ENCODE measurements at places on chromosomes 1 and 21. TPM values are rescaled to one million over a fixed set of nuclear protein-coding genes. Genes with fewer than 3 reads are reported as not detected.

- DNase-seq: peak; percentile 40
These were observed 62.8 kb upstream of the USP25 start for GRCh38 chr21:15667010-15667409.

GRCh38 chr21:33259995-33260394 lies 6.2 kb upstream of the IL10RB start:
- DNase-seq: no peak

DNA sequence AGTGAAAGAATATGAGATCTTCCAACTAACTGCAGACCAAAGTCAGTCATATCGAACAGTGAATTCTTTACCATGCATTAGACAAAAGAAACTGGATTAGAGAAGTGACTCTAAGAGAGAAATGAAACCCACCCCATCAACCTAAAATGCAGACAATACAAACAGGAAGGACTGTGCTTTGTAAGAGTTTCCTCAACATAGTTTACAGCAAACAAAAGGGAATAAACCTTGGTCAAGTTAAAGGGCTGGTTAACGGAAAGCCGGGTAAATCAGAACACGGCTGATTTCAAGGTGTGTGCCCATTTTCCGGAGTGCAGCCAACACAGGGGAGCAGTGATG lies 39.2 kb downstream of the SIPA1L2 start:
- no peak for DNase-seq

DNA sequence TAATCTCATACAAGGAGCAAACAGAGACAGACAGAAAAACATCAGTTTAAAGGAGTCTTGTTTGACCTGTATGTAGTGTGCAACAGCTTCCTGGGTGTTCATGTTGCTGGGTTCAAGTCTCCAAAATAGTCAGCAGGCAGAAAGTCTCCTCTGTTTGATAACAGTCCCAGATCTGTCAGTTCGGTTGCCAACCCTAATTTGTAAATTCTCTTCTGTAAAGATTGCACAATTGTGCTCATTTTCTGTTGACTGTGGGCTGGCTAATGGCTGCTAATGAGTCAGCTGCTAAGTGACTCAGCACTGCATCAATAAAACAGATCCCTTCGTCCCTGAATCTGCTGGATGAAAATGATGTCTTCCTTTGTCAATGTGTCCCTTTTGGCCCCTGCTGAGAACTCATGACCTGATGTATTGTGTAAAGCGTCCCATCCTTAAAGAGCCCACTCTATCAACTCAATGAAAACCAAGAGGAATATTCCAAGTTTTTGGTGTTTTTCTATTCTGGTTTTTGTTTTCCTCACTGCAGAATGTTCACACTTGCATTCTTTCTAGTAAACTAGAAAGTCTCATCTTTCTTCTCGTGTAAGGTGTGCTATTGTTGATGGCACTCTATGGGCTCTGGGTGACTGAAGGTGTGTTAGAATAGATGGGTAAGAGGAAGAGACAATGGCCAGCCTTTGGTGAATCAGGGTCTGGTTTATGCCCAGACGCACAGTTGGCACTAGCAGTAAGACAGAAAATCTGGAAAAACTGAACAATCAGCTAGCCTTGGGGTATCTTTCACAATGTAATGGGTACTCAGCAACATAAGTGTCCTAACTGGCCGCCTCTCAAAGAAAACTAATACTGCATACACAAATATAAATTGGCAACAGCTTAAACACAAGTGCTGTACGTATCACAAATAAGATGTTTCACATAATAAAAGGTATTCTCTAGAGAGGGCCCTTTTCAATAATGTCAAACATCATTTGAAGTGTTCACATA lies 75.1 kb upstream of the SIPA1L2 start:
- DNase-seq: peak; percentile 79

DNA sequence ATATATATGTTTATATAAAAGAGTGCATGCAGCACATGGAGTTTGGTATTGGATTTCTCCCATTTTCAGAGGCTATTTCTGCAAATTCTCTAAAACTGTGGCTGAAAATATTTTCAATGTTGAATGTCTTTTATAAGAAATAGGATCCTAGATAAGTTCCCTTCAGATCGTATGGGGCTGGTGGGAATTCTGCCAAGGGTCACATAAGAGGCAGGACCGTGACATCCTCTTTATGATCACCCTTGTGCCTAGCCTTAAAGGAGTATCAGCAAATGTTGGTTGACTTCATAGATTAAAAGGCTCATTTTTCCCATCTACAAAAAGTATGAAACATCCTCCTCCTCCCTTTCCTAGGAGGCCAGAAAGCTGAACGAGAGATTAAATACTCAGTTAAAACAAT lies 1.3 kb upstream of the IFNAR2 start:
- DNase-seq: no peak

DNA sequence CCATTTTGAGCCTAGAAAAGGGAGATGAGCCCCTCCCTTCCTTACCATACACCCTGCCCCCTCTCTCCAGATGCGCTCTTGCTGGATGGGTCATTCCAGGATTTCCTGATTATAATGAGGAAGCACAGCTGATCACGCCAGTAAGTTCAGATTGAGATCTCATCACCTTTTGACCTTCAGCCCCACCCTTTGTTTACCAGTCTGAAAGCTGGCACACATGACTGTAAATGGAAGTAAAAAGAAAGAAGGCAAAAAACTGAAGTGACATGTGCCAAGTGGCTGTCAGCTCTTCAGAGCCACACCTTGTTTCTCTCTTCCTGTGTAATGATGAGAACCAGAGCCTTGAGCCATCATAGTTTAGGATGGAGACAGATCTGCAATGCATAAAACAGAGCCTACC lies 27.9 kb downstream of the S1PR1 start:
- DNase-seq: no peak

DNA sequence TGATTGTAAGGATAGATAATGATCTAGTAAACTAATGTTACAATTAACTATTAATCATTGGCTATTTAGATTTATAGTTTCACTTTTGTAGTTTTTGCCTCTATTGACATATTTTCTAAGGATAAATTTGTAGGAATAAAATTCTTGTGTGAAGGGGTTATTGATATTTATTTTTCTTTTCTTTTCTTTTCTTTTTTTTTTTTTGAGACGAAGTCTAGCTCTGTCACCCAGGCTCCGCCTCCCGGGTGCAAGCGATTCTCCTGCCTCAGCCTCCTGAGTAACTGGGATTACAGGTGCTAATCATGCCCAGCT lies 24.0 kb upstream of the DISC1 start:
- DNase-seq: no peak

DNA sequence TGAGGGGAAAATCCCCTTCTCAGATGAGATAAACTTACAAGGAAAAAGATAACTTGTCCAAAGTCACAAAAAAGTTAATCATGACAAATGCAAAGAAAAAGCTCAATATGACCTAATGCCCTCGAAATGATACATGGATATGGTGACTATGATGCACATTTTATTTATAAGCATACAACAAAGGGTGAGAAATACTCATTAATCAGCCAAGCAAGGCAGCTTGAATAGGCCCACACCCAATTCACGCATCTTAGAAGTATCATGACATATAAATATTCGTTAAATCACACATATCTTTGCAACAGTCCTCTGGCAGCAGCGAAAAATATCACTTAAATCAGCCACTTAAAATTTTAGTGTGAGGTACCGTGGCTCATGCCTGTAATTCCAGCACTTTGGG lies 21.7 kb downstream of the EPS15 start:
- no peak for DNase-seq

GRCh38 chr1:154720328-154721297 lies 112.6 kb upstream of the ADAR start:
- DNase-seq: no peak

DNA sequence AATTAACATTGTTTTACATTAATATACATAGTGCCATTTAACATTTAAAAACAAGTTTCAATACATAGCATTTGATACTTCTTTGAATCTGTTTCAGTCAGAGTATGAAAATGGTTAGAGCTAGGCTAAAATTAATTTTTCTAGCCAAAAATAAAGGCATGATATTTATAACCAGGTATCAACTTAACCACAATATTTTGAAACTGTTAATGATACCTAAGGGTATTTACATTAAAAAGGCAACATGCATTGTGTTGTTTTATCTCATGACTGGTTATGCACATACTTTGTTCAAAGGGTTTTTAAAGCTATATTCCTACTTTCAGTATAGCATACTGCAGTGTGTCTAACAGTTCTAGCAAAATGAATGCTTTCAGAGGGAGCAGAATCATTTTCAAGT lies 130.0 kb downstream of the HS2ST1 start:
- DNase-seq: no peak

GRCh38 chr1:146051452-146051851 lies 29.9 kb upstream of the HJV start:
- no peak for DNase-seq

GRCh38 chr1:183543619-183544204 lies 46.5 kb downstream of the NCF2 start:
- DNase-seq: no peak

DNA sequence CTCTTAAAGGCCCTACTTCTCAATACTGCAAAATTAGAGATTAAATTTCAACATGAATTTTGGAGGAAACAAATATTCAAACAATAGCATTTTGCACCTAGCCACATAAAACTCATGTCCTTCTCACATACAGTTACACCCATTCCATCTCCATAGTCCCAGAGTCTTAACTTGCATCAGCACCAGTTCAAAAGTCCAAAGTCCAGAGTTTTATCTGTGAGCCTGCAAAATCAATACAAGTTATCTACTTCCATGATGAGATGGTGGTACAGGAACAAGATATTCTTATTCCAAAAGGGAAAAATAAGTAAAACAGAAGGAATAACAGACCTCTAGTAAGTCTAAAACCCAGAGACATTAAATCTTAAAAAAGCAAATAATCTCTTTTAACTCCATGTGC lies 686.0 kb upstream of the ADGRL4 start:
- no peak for DNase-seq

GRCh38 chr1:33047839-33048305 lies 11.2 kb upstream of the AK2 start:
- peak; percentile 77 for DNase-seq

The BRWD1 gene
- total RNA-seq: 19.5 TPM

The FCRL4 gene
- total RNA-seq: not detected

The GBP4 gene
- total RNA-seq: 0.35 TPM

The SPRR2A gene
- 1.8 TPM for total RNA-seq

The FGR gene
- total RNA-seq: not detected

Measured in epithelial cell of proximal tubule (primary cell).